ENCODE measurements at places on chromosomes 12 and 14. TPM values are rescaled to one million over a fixed set of nuclear protein-coding genes. Genes with fewer than 3 reads are reported as not detected.

ACOT6 gene
- total RNA-seq, result not detected

AVPR1A gene
- total RNA-seq, result not detected

RNFT2 gene
- 4.5 TPM for total RNA-seq

SDSL gene
- total RNA-seq, result 7.6 TPM

CD163 gene
- total RNA-seq, result not detected

TPPP2 gene
- not detected for total RNA-seq

RFX4 gene
- not detected for total RNA-seq

C12orf50 gene
- total RNA-seq, result not detected

- DNase-seq, result no peak
These were observed 246.3 kb downstream of the PRKD1 start for GRCh38 chr14:29681316-29681715.

DNA sequence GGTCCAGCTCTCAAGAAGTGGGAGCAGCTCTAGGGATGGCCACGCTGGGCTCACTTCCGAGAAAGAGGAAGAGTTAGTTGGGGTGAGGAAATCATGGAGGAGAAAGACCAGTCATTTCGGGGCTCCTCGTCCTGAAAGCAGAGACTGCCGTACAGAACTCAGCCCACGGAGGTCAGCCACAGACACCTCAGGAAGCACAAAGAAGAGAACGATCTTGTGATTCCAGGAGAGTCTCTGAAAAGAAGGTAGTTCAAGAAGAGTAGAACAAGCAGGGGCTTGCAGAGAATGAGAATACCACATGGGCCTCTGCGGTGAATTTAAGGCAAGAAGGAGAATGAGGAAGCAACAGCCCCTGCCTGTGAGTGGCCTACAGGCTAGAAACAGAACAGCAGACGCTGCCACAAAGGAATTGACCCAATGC lies 311.9 kb downstream of the CACNA1C start:
- DNase-seq, result no peak

DNA sequence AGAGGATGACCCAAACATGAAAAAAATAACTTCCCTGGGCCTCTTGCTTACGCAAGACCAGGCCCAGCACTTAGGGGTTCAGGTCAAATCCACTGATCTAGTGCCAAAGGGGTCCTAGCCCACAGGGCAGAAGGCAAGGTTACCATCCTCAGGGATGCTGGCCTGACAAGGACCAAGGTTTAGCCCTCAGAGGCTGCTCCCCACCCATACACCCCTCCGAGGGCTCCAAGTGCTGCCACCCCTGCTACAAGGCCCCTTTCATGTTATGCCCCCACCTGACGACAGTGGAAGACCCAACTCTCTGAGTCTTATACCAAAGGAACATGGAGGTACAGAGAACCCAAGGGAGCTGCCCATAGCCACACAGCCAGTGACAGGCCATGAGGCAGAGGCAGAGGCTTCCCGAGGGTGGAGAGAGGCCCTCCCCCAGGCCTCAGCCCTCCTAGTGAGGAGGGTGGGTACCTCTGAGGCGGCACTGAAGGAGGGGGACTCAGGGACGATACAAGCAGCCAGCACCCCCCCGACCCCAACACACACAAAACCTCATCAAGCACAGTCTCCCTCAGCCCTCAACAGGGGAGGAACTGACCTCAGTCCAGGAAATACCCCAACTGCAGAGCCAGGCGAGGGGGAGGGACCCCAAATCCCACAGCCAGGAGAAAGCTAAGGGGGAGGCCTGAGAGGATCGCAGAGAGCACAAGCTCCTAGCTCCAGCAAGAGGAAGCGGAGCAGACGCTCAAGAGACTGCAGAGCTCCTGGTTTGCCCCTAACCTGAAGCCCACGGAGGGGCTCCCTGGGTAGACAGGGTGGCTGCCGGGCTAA lies 37.0 kb downstream of the ANAPC7 start:
- DNase-seq, result no peak

DNA sequence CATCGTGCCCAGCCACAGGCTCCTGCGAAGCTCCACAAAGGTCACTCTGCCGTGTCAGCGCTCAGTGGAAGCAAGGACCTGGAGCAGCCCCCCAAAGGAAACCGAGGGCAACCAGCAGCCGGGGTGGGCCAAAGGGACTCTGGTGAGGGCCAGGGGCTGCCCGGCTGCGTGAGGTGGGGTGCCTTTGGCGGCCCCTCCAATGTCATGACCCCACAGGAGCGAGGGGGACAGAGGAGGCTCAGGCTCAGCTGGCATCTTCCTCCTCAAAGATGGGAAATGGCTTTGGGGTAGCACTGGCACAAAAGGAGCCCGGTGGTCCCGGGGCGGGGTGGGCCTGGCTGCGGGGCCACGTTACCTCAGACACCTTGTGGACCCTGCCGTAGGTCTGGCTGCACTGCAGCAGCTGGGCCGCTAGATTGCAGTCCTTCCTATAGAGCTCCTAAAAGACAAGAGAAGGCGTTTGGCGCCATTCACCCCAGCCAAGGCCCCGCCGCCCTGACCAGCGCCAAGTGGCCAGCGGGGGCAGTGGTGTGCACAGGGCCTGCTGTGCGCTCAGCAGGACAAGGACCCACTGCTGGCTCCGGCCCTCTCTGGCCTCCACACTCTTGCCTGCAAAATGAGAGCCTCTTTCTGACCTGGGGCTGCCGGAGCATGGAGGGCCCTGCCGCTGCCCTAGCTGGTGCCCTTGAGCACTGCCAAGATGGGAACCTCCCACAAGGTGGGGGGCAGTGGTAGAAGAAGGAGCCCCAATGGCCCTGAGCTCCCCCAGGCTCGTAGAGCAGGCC lies 46.9 kb downstream of the BEGAIN start:
- no peak for DNase-seq

GRCh38 chr12:1305791-1306500 lies 288.4 kb downstream of the FBXL14 start:
- DNase-seq, result no peak

DNA sequence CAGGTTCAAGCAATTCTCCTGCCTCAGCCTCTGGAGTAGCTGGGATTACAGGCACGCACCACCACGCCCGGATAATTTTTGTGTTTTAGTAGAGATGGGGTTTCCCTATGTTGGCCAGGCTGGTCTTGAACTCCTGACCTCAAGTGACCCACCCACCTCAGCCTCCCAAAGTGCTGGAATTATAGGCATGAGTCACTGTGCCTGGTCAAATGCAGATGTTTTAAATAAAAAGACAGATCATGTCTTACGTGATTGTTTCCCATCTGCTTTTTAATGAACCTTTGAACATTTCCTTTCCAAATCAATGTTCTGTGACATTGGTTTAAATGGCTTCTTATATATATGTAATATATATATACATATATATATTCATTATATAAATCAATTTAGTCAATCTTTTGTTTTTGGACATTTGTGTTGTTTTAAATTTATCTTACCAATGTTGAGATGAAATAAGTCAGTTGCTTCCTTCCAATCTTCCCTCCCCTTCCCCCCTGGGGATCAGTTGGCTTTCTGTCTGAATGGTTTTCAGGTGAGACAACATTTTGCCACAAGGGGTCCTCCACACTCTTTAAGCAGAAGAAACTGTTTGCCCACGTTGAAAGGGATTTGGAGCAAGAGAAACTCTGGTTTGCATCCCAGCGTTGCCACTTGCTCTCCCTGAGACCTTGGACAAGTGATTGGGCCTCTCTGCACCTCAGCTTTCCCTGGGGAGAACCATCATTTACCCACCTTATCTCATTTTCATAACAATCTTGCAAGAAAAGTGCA lies 47.6 kb upstream of the RBM19 start:
- DNase-seq, result peak; percentile 23

- no peak for DNase-seq
These were observed 131.4 kb downstream of the NDUFA12 start for GRCh38 chr12:94872007-94872653.

- peak; percentile 92 for DNase-seq
These were observed 26.0 kb downstream of the PPFIBP1 start for GRCh38 chr12:27549801-27550652.

GRCh38 chr14:103463149-103463548 lies 59.5 kb downstream of the CKB start:
- DNase-seq, result no peak

DNA sequence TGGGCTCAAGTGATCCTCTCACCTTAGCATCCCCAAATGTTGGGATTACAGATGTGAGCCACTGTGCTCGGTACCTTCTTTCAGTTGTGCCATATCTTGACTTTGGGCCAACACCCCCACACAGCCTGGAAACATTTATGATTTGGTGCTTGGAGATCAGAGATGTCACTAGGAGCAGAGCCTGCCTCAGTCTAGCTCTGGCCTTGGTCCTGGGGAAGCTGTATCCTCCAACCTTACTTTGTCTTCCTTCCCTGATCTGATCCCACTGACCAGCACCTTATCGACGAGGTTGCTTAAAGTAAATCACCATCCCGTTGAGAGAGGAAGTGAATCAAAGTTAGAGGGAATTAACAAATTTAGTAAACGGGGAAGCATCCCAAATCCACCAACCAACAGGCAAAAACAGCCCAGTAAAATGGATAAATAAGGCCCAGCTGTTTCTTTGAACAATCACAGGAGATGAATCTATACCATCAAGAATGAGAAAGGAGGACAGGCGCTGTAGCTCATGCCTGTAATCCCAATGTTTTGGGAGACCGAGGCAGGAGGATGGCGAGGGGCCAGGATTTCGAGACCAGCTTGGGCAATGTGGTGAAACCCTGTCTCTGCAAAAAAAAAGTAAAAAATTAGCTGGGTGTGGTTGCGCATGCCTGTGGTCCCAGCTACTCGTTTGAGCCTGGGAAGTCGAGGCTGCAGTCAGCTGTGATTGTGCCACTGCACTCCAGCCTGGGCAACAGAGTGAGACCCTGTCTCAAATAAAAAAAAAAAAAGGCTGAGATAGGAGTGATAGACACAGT lies 3.4 kb downstream of the PLBD2 start:
- DNase-seq, result no peak

DNA sequence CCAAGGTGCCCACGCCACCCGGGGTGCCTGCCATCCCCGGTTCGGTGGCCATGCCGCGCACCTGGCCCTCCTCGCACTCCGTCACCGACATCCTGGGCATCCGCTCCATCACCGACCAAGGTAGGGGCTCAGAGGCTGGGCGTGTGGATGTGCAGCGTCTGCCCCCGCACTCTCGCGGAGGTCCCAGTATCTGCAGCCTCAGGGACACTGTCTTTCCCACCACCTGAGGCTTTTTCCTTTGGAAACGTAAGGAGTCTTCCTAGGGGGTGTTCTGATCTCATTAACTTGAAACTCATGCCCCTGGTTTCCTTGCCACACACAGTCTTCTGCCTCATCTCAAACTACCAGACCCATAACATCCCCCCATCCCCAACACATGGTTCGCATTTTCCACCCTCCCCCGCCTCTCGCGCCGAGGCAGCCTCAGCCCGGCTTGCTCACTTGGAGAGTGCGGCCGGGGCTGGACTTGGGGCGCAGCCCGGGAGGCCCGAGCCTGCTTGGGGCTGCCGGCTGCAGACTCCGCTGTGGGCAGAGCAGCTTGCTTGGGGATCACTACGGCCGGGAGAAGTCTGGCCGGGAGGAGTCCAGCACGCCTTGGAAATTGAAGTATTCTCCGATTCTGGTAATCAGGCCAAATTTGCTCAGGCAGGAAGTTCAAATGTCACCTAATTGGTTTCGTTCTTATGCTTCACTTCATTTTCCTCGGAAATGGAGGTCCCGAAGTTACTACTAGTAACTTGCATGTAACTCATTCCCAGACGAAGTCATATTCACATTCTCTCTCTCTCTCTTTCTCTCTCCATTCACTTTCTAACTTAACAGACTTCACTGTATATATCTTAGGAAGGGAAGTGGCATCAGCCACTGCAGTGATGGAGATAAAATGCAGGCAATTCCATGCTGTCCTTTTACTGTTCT lies 2.0 kb downstream of the PAX9 start:
- DNase-seq, result no peak

- DNase-seq, result no peak
These were observed 74.0 kb downstream of the CCDC92 start for GRCh38 chr12:123898673-123899072.

- no peak for DNase-seq
These were observed 18.5 kb upstream of the P2RX7 start for GRCh38 chr12:121114019-121114639.

DNA sequence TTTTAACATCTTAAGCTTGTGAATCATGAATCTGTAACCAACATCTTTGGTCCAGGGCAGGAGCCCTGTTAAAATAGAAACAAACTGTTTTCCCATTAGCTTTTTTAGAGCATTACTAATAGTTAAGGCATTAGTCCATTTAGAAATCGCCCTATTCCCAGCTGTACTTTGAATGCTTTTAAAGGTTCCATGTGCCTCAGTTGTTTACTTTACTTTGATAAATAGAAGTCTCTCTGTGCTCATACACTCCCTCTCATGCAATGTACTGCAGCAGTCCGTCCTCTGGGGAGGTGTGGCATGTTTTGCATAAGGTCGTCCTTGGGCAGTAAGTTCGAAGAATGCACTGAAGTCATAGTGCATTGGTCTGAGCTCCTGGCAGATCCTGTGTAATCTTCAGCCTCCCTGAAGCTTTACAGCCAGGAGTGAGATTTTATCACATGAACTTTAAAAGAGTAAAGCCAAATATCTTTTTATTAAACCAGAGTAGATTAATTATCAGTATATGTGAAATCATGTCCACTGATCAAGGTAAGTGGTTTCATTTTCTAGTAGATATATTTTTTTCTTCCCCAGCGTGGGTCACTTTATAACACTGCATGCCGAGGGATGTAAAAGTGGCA lies 134.7 kb downstream of the FGD4 start:
- peak; percentile 78 for DNase-seq

GRCh38 chr14:100239211-100239839 lies 381 bp downstream of the YY1 start:
- DNase-seq, result peak; percentile 13

DNA sequence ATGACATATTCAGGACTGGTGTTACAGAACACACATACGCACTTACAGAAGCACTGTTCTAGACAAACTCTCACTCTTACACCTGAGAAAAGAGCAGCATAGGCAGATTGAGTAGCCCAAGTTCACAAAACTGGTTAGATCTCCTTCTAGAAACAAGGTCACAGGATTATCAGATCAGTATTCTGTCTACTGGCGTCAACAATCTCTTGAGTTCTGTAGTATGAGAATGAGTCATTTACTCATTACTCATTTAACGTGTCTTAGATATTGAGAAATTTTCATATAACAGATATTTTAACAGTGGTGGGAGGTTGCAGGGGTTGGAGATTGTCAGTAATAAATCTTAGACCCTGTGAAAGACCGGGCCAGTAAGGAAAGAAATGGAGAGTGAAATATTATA lies 2.8 kb upstream of the TSPAN8 start:
- DNase-seq, result no peak

GRCh38 chr12:106227641-106228319 lies 20.0 kb downstream of the CKAP4 start:
- DNase-seq, result no peak

DNA sequence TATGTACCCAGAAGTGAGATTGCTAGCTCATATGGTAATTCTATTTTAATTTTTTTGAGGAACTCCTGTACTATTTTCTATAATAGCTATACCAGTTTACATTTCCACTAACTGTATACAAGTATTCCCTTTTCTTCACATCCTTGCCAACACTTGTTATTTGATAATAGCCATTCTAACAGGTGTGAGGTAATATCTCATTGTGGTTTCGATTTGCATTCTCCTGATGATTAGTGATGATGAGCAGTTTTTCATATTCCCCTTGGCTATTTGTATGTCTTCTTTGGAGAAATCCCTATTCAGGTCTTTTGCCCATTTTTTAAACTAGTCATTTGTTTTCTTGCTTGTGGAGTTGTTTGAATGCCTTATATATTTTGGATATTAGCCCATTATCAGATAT lies 121.3 kb downstream of the BBS10 start:
- DNase-seq, result no peak

- no peak for DNase-seq
These were observed 26.5 kb upstream of the RIC8B start for GRCh38 chr12:106747973-106748436.

GRCh38 chr12:109877504-109878246 lies 2.7 kb downstream of the GLTP start:
- DNase-seq, result no peak

Measured in H4 (cell line).